ENCODE measurements at places on chromosomes 13 and 19.

DNA sequence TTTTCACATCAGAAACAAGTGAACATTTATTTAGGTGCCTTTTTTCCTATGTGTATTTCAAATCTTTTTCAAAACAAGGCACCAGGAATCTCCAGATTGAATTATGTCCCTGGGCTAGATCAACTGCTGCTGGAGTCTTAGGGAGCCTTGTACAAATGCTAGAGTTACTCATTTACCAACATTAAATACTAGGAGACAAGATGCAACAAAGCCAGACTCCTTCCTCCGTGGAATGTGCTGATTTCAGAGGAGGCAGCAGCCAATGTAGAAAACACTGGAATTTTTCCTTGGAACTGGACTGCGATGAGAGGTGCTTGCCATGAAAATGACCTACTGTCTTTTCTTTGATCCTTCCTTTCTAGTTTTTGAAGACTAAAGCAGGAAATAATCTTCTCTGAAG, 1514.7 kb upstream of the MIR17HG start:
- no peak for DNase-seq

- no peak for DNase-seq
Measured at GRCh38 chr19:31461814-31462539, 112.7 kb upstream of the TSHZ3 start.

GRCh38 chr13:76380446-76381065, 505.6 kb downstream of the KCTD12 start:
- no peak for DNase-seq

DNA sequence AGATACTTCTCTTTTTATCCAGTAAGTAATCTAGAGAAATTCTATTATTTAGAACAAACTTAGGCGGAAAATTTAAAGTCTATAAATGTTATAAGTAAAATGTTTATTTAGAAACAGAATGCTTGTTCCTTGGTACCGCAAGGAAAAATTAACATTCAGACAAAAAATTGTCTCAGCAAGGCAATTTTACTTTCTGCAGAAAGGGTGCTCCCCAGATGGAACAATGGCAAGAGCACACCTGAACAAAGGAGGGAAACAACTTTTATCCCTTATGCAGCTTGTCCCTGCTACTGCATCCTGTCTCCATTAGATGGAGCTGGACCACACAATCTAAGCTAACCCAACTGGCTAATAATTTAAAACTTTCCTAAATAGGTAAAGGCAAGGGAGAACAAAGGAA, 6.5 kb upstream of the ZNF708 start:
- DNase-seq, result no peak

DNA sequence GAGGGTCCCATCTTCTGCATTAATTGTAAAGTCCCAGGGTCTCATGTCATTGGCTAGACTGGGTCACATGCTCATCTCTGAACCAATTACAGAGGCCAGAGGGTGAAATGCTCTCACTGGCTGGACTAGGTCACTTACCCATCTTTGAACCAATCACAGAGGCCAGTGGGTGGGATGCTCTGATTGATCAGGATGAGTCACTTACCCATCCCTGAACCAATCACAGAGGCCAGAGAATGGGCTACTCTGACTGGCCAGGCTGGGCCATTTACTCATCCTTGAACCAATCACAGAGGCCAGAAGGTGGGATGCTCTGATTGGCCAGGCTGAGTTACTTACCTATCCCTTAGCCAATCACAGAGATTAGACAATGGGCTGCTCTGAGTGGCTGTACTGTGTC, 5.3 kb downstream of the MISP start:
- peak; percentile 48 for DNase-seq

DNA sequence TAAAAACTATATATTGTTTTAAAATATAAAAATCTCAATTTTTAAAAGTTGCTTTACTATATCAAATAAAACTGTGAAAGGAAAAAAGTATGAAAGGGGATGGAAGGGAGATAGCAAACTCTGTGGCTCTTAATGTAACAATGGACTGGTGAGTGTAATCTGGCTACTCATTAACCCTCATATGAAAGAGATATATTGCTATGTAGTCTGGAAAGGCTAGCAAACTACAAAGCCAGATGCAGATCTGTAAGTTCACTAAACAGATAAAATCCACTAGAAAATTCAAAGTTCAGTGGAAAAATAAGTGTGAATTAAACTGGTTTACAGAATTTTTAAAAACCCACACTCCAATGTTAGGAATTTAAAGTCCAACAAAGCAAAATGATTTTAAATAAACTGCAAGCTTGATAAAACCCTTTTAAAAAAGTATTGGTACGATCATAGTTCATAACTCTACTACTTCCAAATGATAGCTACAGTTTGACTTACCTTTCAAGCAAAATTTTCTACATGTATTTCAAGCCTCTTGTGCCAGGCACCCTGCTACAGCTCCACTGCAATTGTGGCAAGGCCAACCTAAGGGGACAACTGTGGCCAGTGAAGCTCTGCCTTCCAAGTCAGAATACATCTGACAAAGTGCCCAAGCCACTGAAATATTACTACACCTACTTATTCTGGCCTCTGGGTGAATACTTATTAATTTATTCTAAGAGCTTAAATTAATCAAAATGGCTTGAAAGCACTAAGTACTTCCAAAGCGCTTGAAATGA, 647 bp upstream of the ELF1 start:
- DNase-seq, result no peak

GRCh38 chr13:113138792-113139551, 16.4 kb downstream of the F10 start:
- DNase-seq, result peak; percentile 16

- DNase-seq, result no peak
Measured at GRCh38 chr19:45560038-45560437, 24.6 kb downstream of the OPA3 start.

- no peak for DNase-seq
Measured at GRCh38 chr13:50122455-50122854, 107.2 kb downstream of the KCNRG start.

DNA sequence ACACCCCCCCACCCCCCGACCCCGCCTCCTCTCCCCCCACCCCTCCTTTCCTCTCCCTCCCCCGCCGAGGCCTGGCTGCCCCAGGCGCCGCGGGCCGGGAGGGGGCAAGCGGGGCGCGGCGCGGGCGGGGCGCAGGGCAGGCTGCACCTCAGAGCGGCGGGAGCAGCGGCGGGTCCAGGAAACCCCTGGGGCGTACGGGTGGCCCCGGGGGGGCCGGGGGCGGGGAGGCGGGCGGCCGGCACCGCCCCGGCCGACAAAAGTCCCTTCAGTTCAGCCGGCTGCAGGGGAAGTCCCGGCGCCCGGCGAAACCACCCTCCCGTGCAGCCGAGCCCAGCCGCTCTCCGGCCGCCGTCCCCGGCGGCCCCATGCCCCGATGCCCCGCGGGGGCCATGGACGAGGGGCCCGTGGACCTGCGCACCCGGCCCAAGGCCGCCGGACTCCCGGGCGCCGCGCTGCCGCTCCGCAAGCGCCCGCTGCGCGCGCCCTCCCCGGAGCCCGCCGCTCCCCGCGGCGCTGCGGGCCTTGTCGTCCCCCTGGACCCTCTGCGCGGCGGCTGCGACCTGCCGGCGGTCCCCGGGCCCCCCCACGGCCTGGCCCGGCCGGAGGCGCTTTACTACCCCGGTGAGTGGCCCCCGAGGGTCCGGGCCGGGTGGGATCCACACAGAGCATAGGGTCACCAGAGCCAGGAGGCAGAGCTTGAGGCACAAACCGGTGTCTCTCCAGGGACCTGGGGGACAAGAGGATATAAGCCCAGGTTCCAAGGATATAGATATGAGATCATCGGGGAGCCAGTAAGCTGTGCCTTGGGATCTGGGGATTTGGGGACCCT, at the start of gene BCL3:
BCL3 (plus strand) TSS at position 283 of the 829 bp plus-strand sequence; CDS start at position 366, 83 bp downstream.
- DNase-seq, result peak; percentile 79

DNA sequence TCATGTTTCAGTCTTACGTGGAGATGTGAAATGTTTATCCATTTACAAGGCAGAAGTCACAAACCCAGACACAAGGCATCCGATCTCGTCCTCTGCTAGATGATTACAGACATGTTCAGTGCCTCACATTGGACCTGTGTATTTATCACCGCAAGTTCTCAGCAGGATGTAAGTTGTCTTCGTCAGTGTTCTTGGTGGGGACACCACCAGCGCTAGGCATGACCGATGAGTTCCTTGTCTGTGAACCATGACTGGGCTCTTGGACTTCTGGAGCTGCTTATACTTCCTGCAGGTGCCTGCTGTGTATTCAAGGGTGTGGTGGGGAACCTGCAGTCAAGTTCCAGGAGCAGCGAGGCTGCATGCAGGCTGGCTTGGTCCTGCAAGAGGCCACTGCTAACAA, 105.4 kb downstream of the URI1 start:
- DNase-seq, result no peak

DNA sequence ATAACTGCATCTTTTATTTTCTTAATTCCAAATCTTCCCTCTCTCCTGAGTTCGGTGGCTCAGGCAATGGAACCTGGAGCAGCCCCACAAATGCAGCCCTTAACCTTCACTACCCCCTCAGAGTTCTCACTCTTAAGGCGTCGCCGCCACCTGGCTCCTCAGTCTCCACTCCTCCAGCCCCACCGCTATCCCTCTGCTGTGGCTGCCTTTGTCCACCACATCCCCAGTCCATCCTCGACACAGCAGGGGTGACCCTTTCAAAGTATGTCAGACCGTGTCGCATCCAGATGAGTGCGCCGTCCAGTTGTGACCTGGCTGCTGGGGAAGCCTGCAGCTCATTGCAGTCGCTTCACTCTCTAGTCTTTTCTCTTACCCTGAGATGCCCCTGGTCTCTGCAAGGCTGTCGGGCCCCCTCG, 1.0 kb downstream of the SPPL2B start:
- no peak for DNase-seq

DNA sequence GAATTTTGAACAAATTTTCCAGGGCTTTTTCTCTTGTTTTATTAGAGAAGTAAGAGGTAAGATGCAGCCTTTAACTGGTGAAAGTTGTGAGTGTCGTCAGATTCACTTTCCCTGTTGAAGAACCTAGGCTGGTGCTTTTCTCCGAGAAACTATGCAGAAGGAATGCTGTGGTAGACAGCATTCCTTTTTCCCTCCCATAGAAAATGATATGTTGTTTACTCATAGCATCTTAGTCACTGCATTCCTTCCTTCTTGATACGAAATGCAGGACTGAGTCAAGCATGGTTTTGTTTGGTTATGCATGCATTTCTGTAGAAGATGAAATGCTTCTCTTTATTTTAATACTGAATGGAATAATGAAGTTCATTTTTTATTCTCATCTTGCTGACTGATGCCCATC, 3.4 kb downstream of the ITGBL1 start:
- no peak for DNase-seq

DNA sequence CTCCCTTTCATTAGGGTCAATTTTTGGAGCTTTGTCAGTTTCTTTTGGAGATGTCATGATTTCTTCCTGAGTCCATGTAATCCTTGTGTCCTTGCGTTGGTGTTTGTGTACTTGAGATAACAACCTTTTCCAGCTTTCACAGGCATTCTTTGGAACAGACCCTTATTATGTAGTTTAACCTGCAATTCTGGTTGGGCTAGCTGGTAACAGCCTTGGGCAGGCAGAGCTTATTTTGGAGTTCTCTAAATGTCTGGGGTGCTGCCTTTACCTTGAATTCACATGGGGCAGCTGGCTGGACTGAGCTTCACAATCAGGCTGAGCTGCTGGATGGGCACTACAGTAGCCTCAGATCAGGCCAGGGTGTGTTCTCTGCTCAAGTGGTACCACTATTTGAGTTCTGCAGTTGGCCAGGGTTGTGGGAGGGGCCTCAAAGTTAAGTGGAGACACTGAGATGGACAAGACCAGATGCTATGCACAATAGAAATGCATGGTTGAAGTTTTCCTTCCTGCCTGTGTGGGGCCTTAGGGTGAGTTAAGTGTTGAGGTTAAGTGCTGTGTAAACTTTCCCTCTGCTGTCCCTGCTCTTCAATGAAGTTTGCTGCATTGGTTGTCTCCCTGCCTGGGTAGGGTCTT, 277.3 kb downstream of the ATP8A2 start:
- no peak for DNase-seq

GRCh38 chr19:38003438-38004185, 96.6 kb downstream of the SIPA1L3 start:
- DNase-seq, result no peak

DNA sequence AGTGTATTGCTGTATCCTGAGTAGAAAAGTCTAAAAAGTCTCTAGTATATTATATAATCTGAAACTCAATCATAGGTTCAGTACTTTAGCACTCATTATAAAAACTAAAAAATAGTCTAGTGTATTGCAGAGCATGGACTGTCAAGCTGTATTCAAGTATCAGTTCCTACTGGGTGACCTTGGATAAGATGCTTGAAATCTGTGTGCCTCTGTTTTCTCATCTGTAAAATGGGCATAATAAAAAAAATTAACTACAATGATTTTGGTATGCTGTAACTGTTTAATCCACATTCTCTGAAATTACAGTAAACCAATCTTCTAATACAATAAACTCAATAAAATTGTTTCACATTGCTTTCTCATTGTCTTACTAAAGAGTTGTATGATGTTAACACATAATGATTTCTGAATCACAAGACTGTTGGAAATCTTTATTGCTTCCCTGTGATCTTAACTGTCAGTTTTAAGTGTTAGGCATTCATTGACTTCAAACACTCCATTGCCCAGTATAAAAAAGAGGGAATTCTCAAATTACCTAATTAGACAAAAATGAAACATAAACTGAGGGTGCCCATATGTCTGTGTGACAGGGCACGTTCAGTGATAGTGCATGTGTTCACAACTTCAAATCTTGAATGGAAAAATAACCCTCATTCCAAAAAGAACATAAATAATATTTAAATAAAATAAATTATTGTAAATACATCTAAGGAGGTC, 2.2 kb downstream of the STARD13 start:
- DNase-seq, result no peak

GRCh38 chr13:72586518-72586917, 140.9 kb downstream of the MZT1 start:
- DNase-seq, result no peak

- DNase-seq, result no peak
Measured at GRCh38 chr13:74869846-74870245, 612.1 kb downstream of the TBC1D4 start.

DNA sequence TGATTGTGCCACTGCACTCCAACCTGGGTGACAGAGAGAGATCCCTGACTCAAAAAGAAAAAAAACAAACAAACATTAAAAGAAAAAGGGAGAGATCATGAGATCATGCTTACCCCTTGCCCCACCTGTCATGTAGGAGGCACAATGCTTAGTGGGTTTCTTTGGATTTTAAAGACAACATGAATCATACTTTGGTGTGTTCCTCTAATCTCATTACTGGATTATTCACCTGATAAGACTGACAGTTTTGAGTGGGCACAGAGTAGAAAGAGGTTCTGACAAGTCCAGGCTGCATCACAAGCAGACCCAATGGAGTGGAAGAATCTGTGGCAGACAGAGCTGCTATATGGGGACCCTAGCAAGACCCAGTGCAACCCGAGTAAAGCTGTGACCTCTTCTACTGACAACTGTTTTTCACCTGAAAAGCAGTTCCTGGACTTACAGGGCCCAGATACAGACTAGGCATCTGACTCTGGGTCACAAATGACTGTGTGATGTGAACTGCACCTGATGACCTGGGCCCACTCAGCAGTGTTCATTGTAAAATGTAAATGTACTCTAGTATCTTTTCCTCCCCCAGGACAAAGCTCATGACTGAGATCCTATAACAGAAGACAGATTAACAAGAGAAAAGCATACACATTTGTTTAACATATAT, 28.9 kb upstream of the USP12 start:
- no peak for DNase-seq
